NCI-H510A treated with DMSO at 0.1 percent for 48 hours (cell line): ENCODE measurements at places on chromosomes 13 and 19.

DNA sequence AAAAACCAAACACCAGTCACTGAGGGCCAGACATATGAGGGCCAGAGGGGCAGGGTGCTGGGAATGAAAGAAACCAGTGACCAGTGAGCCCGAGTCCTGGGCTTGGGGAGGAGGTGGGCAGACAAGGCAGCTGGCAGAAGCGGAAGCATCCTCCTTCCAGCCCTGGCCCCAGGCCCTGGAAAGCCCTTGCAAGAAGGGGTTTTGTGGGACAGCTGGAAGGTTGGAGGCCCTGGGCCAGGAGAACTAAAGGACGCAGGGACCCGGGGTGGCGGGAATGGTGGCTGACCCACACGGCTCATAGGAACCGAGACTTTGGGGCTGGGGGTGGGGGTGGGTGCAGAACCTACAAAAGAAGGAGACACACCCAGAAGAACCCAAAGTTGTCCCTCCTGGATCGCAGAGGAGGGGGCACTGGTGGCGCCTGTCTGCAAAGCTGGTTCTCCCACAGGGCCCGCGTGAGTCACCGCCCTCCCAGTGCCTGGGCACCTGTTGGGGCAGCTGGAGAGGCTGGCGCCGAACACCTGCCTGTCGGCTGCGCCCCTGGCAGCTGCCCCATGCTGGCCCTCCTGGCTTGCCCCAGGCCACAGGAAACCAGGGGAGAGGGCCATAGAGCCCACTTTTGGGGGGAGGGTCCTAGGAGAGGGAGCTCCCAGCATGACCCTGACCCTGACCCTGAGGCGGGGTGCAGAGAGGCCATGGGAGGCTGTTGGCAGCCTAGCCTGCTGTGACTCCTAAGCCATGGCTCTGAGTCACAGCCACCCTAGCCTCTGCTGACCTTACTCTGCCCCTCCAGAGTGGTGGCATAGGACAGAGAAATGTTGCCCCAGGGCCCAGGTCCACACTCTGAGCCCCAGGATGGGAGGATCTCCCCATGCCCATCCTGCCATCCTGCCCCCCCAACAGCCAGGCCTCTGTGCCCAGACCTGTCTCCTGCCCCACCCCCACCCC lies 802 bp downstream of the DMPK start:
- DNase-seq: peak; percentile 66

GRCh38 chr13:99608345-99608744 lies 107.1 kb downstream of the TM9SF2 start:
- no peak for DNase-seq

- DNase-seq: no peak
These were observed 405.1 kb downstream of the FOXO1 start for GRCh38 chr13:40261336-40261735.

- no peak for DNase-seq
These were observed 664.9 kb downstream of the PCDH9 start for GRCh38 chr13:66565279-66565678.

GRCh38 chr13:76474356-76474755 lies 411.8 kb downstream of the KCTD12 start:
- no peak for DNase-seq

DNA sequence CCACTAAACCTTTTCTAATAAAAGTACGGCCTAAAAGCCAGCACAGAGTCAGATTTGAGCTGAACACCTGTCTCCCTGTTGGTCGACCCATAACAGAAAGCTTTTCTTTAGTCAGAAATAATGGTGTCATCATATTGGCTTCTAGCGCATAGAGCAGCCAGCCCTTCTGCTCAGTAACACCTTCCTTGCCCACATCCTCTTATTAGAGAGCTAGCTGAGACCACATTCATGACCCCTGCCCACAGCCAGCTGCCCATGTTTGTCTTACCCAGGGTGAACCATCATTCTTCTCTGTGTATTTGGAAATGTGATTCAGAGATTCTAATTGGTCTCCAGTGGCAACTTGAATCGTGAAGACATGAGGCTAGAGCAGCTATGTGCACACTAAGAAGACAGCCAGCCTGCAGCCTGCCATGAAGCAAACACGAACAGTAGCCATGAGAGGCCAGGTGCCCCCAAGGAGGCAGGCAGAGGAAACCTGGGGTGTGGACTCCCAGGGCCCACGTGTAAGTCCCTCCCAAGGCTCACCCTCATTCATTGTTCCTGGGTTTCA lies 82.3 kb upstream of the PDCD5 start:
- no peak for DNase-seq

- DNase-seq: no peak
These were observed 158.3 kb downstream of the FOXO1 start for GRCh38 chr13:40508127-40508526.

DNA sequence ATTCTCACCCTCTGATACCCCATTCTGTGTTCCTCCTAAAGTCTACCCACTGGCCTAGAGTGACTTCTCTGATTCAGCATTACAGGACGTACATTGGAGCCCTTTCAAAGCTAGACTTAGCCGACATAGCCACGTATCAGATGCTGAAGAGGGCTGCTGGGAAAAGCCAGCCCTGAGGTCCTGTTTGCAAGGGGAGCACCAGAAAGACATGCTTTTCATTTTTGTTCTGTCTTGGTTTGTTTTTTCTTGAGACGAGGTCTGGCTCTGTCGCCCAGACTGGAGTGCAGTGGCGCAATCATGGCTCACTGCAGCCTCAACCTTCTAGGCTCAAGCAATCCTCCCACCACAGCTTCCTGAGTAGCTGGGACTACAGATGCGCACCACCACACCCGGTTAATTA lies 6.3 kb upstream of the ZSWIM4 start:
- DNase-seq: no peak

DNA sequence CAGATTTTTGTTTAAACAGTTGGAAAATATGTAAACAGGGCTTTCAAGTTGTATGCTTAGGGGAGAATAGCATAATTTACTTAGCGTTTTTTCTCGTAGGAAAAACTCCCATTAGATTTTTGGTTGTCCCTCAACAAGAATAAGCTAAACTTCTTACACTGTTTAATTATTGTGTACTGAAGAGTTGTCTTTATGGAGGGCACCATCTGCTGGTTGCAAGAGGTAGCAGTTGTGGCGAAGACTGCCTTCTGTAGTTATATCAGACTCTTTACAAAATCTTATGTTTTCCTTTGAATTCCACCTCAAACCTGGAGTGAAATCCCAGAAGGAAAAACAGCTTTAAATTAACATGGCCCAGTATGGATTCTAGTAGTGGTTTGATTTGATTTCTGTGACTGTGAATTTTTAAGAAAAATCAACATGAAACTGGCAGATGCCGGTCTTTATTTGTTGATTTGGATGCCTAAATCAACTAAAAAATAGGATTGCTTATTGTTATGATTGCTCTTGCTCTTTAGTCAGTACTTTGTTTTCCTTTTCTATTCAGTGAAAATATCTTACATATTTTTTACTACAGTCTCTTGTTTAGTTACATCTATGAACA lies 53.4 kb downstream of the PDS5B start:
- peak; percentile 6 for DNase-seq

DNA sequence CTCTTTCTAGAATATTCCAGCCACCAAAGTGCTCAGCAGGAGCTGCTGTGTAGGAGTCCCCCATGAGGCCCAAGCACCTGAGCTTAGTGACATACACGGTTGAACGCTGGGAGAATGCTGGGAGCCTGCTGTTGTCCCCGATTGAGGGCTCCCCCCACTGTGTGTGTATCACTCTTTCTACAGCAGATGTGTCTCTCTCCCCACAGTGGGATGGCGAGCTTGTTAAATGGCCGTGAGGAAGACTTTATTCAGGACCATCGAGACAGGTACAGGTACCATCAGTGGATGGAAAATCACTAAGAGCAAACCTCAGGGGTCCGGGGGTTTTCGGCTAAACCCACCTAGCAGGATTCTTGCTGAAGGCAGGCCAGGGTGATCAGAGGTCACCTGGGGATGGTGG lies 22.7 kb downstream of the EPN1 start:
- no peak for DNase-seq

GRCh38 chr19:33428627-33429125 lies 55.2 kb downstream of the CEBPG start:
- DNase-seq: no peak

DNA sequence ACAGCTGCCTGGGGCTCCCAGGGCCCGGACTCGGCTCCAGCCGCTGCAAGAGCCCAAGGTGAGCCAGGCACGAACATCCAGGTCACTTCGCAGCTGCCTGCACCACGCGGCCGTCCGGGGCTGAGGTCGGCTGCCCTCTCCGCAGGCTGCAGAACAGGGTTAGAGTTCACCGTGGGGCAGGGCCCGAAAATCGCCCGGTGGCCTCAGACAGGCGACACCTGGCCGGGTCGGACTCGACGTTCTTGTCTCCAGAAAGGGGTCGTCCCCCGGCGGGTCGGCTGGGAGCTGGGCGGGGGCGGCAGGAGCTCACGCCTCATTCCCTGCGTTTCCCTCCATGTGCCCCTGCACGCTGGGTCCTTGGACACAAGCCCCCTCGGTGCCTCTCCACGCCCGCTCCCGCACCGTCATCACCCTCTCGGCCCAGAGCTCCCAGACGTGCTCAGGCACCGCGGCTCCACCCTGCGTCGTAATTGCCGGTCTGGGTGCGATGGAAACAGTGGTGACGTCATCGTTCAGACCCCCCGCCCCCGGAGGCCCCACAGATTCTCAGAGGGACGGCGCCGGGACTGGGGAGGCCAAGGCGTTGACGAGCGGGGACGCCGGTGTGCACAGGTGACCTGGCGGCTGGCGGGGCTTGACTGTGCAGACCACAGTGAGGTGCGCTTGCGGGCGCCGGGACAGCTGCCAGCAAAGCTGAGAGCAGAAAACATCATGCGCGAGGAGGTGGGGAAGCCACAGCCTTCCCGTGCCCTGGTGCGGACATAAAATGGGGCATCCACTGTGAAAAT lies 4.0 kb upstream of the GRIN3B start:
- no peak for DNase-seq

GRCh38 chr19:3844596-3844995 lies 24.2 kb downstream of the ZFR2 start:
- DNase-seq: no peak

DNA sequence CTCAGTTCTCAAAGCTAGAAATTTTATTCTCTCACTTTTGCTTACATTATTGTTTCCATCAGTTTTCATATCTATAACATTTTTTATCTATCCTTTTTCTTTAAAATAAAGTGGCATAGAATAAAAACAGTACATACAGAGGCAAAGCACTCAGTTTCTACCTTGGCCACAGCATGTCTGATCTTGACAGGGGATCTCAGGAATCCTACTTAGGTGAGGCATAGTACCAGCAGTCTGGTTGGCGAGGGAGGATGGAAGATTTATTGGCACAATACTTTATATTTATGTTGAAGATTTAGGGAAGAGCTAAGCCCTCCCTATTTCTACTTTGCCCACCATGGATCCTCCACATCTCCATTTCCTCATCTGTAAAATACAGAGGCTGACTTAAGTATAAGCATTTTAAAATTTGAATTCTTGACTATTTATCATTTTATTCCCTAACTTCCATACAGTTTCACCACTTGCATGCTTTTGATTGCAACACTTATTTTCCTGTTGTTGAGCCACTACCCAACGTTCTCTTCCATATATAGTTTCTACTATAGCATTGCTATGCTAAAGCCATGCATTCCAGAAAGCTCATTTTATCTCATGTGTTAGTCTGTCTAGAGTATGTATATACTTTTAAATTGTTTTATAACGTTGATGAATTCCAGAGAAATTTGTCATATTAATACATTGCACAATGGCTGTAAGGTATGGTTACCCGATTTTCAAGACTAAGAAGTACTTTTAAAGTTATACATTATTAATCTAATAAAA lies 506.7 kb downstream of the KCTD12 start:
- DNase-seq: no peak

- DNase-seq: no peak
These were observed 46.4 kb downstream of the PEX11G start for GRCh38 chr19:7442423-7442822.

DNA sequence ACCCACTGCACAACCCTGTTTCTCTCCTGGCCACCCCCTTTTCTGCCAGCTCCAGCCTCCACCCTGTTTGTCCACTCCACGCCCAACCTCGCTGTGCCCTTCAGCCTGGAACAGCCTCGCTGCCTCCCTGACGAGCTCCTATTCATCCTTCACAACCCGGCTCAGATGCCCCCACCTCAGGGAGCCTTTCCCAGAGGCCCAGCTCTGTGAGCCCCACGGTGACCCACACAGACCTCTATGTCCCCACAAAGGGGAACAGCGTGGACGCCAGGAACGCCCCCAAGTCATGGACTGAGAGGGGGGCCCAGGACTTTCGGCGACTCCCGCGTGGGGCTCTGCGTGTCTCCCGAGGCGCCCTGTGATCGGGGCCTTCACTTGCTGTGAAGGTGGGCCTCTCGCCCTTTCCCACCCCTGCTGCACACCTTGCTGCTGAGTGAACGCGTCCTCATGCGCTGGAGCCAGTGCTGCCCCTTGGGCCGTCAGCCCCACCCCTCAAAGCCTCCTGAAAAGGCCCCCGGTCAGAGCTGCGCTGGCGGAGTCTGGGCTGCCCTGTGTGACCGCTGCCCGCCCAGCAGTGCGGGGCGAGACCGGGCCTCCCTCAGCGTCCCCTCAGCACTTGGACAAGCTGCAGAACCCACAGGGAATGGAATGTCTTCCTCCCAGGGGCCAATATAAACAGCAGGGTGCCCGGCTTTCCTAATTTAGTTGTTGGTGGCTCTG lies 40.0 kb downstream of the ADPRHL1 start:
- DNase-seq: no peak

- no peak for DNase-seq
These were observed 170.6 kb downstream of the POSTN start for GRCh38 chr13:37427843-37428494.

- DNase-seq: no peak
These were observed 3.4 kb upstream of the NUP62 start for GRCh38 chr19:49932731-49933131.

- no peak for DNase-seq
These were observed 157.5 kb downstream of the PCDH20 start for GRCh38 chr13:61258185-61258584.

DNA sequence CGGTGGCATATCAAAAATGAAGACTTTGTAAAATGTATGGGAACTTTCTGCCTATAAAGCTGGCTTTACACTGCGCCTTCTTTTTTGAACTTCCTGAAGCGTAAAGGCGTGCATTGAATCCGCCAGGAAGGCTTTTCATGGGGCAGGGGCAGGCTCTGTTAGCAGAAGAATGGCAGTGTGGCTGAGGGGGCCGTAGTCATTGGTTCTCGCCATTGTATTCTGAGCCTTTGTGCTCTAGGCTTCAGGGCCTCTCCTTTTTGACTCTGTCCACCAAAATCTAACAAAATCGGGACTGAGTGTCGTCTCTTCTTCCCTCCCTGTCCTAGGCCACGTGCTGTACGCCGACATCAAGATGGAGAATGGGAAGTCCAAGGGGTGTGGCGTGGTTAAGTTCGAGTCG lies 14.1 kb downstream of the PRAM1 start:
- no peak for DNase-seq

DNA sequence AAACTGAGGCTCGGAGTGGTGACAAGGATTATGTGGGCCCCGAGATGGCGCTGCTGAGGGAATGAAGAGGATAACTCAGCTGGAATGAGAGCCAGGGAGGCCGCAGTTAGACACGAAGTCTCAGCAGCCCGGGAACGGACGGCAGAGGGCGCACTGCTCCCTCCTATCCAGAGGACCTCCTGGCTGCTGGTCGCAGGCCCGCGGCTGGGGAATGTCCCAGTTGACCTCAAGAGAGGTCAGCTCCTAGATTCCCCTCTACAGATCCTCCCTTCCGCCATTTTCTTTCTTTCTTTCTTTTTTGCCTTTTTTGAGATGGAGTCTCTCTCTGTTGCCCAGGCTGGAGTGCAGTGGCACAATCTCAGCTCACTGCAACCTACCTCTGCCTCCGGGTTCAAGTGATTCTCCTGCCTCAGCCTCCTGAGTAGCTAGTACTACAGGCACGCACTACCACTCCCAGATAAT lies 24.1 kb upstream of the ASPDH start:
- DNase-seq: peak; percentile 20
